T1000 (cell line): ENCODE measurements at places on chromosomes 13 and 19.

GRCh38 chr19:39017026-39017425 is 15.3 kb downstream of the FBXO27 start:
- no peak for DNase-seq

DNA sequence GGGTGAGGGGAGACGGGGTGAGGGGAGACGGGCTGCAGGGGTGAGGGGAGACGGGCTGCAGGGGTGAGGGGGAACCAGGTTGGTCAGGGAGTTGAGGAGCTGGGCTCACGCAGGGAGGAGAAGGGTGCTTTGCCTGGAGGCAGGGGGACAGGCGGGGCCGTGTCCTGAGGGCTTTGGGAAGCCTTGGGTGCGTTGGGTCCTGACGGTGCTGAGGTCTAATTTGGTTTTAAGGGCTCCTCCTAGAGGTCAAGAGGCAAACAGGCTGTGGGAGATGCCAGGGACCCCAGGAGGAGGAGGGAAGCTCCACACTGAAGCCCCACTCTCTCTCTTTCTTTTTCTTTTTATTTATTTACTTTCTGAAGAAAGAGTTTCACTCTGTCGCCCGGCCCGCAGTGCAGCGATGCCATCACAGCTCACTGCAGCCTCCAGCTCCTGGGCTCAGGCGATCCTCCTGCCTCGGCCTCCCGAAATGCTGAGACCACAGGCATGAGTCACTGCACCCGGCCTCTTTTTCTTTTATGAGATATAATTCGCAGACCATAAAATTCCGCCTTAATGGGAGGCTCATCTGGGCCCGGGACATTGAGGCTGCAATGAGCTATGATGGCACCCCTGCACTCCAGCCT is 9.3 kb upstream of the MISP start:
- no peak for DNase-seq

- DNase-seq, result no peak
These were observed 7.5 kb upstream of the BCAT2 start for GRCh38 chr19:48818234-48818820.

DNA sequence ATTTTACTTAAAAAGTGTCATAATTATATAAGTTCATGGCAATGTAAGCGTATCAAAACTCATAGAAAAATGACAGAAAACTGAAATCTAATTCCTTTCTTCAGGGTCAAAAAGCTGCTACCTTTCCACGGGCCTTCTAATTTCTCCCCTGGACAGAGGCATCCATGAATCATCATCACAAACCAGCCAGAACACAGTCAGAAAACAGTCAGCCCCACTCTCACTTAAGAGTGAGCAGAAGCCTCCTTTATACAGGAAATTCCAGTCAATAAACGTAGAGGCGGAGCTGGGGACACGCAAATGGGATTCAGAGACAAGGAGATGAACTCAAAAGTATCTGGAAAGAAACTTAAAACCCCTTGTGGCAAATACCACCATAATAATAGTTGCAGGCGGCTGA is 54.2 kb upstream of the ABCC4 start:
- DNase-seq, result no peak

GRCh38 chr19:47098608-47099007 is 15.0 kb downstream of the ZC3H4 start:
- no peak for DNase-seq

DNA sequence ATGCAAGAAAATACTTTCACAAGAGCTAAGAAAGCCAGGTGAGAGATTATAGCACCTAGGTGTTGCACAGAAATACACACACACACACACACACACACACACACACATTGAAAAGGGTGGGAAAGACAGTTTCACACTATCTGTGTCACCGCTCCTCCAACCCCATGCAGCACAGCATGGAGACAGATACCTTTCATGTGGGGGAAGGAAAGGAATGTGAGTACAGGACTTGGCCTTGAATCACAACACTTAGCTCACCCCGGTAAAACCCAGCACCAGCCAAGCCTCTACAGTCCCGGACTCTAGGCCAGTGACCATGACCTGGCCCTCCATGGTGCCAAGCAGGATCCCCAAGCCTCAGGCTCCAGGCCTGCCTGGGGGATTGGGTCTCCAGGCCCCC is 462.0 kb upstream of the SPRY2 start:
- no peak for DNase-seq

DNA sequence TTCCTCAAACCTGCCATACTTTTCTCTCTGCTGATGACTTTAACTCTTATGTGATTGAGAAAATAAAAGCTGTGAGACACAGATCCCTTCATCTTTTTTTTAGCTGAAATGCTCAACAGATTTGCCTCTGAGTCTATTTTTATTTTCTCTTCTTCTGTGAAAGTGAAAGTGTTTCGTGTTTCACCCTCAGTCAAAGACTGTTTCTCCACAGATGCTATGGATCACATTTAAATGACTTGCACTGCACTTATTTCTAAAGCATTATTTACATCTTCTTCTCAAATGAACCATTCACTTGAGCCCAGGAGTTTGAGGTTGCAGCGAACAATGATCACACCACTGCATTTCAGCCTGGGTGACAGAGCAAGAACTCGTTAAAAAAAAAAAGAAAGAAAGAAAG is 890.1 kb upstream of the PCDH20 start:
- DNase-seq, result no peak
